ENCODE measurements at places on chromosomes 7 and 10.

- DNase-seq: no peak
Measured at GRCh38 chr7:112985377-112985987, 101.1 kb downstream of the GPR85 start.

- DNase-seq: no peak
Measured at GRCh38 chr7:23380961-23381360, 81.8 kb downstream of the MALSU1 start.

GRCh38 chr10:99859585-99859984 is 77.1 kb downstream of the ABCC2 start:
- no peak for DNase-seq

DNA sequence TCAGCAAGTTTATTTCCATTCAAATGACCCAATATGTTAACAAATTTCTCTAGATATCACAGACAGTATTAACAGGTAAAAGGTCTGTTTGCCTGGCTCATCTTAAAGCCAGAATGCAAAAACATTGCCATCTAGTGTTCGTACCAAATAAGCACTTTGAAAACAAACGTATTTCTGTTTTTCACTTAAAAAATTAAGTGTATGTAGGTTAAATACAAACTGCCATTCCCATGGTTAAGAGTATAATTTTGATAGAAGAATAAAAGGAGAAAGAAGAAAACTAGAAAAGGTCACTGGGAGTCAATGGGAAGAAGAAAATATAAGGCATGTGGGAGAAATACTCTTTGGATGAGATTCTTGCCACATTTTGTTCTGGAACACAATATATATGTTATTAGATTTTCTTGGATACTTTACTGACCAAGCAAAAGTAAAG is 51.0 kb downstream of the ORC5 start:
- DNase-seq: no peak

DNA sequence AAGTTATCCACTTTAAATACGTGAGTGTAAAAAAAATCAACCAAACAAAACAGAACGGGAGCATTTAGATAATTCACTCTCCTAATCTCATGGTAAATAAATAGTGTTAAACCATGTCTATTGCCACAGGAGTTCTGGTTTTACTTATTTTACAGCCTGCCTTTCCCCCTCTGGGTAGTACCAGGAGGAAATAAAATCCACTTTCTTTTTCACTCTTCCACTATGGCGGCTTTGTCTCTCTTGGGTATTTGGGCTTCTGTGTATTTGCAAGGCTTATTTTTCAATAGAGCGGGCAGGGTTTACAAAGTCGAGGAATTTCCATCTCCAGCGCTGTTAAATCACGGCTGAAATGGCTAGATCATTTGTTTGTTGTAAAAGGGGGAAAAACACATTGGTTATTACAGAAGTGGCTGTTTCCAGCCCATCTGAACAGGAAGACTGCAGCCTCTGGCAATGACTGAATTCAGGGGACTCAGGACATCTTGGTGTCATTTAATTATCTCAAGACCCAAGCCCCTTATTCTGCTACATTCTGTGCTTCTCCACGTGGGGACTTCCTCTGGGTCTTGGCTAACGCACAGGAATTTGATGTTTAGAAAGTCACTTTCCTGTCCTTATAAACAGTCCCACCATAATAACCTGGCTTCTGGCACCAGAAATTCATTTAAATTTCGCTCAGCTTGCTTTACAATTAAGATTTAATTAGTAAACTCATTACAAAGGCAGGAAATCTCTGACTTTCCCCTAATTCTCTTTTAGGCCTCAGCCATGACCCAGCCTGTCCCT is 323.9 kb downstream of the GATA3 start:
- DNase-seq: no peak

DNA sequence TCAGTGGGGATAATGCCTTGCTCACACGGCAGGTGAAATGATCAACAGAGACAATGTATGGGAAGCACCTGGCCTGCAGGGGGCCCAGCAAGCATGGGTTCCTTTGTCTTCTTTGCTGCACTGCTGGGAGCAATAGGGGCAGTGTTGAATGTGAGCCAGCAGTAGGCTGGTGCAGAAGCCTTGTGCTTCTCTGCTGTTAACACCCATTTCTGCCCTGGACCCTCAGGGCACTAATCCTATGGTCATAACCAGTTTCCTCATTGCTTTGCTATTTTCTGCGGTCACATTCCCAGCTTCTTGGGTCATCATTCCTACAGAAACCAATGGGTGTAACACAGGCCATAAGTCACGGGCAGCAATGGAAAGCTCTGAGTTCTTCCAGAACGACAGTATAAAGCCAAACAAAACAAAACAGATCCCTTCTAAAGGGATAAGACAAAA is 10.9 kb upstream of the LGI1 start:
- DNase-seq: no peak

DNA sequence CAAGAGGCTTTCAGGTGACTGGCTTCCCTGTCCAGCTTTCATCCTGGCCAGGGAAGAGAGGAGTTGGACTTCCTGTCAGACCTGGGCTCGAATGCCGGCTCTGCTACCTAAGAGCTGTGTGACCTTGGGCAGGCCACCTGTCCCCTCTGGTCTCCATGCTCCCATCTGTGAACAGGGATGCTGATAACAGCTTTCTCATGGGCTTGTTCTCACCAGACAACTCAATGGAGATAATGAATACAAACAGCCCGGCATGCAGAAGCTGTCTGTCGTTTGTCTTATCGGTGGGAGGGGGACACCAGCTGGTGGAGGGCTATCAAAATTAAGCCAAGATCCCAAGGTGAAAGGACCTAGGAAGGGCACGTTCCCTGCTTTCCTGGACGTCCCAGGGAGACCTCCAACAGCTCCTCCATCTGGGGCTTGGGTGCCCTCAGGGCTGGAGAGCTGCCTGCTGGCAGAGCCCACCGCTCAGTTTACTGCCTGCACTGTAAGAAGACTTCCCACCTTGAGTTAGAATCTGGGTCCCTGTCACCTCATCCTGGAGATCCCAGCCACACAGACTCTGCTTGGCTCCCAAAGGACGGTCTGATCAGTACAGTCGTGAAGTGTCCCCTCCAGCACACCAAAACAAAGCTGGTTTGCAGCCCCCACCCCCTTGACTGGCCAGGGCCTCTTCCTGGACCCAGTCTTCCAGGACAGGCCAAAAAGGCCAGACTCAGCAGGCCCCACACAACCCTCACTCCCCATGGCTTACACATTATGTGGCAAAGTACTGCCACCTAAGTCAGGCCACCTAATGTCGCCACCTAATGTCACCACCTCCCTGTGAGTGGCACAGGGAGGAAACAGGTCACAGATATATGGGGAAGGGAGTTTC is 40.9 kb downstream of the PPIF start:
- peak; percentile 42 for DNase-seq

- no peak for DNase-seq
Measured at GRCh38 chr10:77909021-77909748, 17.4 kb downstream of the DLG5 start.

DNA sequence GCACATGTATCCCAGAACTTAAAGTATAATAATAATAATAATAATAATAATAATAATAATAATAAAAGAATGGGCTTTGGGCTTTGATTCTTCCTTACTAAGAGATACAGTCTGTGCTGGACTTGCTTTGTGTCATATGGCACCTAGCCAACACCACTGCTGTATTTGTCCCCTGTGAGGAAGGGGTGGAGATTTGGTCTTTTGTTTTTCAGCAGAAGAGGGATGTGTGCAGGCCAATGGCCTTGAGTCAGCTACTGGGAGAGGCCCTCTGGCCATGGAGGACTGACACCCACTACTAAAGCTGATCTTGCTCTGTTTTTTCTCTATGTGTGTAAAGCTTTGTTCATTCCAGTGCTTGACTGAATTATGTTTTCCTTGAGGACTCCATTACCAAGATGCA is 573.0 kb upstream of the PCDH15 start:
- DNase-seq: no peak

DNA sequence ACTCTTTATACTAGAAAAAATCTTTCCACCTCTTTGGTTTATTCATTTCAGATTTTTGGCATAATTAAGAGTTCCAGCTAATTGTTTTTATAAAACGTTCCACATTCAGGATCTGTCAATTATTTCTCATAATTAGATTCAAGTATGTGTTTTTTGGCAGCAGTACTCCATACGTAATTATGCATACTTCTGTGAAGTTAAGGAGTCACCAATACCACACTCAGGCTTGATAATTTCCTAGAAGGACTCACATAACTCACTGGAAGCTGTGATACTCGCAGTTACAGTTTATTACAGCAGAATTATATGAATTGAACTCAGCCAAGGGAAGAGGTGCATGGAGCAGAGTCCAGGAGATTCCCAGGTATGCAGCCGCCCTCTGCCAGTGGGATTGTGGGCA is 290.5 kb upstream of the AKR1E2 start:
- DNase-seq: no peak

DNA sequence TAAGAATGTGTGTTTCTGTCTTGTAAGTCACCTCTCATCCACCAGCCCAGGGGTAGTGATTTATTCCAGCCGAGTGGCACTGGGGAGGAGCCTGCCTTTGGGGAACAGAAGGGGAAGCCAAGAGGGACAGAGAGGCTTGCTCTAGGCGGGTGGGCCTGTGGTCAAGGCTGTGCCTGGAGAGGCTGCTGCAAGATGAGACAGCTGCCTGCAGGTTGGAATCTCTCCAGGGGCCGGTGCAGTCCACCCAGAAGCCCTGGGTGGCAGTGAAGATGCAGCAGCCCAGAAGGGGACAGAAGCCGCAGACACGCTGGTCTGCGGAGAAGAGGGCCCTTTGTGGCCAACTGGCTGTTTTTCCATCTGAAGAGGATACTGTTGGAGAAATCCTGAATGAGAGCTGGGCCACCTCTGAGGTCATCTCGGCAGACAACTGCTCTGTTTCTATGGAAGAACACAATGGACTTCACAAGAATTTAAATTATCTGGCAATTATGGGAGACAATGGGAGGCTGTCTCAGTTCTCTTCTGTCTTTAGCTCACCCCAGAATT is 175.7 kb downstream of the GFRA1 start:
- peak; percentile 49 for DNase-seq

DNA sequence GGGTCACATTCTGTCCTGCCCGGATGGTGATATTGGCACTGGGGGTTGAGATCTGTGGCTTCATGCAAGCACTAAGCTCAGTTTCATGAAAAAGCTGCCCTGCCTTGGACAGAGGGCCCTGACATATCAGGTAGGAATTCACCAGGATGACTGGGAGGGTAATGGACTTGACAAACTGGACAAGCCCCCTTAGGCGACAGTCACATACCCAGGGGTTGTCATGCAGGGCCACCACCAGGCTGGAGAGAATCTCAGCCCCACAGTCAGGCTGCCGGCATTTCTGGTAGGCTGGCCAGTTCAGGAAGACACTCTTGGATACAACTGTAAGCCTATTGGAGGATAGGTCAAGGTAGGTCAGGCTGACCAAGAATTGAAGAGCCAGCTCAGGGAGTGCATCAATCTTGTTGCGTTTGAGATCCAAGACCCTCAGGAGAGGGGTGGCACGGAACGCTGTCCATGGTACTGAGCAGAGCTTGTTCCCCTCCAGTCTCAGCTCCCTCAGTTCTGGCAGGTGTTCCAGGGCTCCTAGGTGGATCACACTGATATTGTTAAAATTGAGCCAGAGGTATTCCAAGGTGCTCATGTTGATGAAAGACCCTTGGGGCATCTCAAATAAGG is 824 bp downstream of the LRIT2 start:
- DNase-seq: no peak

- DNase-seq: no peak
Measured at GRCh38 chr10:21257919-21258318, 267.6 kb downstream of the SKIDA1 start.

DNA sequence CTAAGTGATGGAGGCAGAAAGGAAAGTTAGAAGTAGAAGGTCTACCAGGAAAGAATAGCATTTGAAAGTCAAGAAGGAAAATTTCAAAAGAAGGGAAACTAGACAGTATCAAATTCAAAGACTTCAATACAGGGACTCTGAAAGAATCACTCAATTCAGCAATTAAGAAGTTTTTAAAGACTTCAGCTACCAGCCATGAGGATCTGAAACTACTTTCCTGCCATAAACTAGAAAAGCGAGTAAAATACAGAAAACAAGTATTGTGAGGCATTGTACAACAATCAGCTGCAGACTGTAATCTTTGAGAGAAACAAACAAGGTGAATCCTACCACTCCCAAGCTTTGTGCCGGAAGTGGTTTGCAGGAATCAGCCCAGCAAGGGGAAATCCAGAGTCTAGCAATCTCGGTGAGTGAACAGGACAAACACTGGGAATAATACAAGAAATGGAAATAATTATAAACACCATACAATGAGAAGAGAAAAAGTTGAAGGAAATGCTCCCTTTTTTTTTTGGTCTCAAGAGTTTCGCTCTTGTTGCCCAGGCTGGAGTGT is 62.4 kb downstream of the ARHGAP12 start:
- no peak for DNase-seq

- DNase-seq: peak; percentile 43
Measured at GRCh38 chr10:87861566-87861952, 1.8 kb downstream of the KLLN start.

DNA sequence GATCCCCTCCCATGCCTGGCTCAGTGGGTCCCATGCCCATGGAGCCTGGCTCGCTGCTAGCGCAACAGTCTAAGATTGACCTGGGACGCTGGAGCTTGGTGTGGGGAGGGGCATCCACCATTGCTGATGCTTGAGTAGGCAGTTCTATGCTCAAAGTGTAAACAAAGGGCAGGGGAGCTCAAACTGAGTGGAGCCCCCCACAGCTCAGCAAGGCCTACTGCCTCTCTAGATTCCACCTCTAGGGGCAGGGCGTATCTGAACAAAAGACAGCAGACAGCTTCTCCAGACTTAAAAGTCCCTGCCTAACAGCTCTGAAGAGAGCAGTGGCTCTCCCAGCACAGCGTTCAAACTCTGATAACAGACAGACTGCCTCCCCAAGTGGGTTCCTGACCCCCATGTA is 31.2 kb upstream of the FFAR4 start:
- DNase-seq: no peak

DNA sequence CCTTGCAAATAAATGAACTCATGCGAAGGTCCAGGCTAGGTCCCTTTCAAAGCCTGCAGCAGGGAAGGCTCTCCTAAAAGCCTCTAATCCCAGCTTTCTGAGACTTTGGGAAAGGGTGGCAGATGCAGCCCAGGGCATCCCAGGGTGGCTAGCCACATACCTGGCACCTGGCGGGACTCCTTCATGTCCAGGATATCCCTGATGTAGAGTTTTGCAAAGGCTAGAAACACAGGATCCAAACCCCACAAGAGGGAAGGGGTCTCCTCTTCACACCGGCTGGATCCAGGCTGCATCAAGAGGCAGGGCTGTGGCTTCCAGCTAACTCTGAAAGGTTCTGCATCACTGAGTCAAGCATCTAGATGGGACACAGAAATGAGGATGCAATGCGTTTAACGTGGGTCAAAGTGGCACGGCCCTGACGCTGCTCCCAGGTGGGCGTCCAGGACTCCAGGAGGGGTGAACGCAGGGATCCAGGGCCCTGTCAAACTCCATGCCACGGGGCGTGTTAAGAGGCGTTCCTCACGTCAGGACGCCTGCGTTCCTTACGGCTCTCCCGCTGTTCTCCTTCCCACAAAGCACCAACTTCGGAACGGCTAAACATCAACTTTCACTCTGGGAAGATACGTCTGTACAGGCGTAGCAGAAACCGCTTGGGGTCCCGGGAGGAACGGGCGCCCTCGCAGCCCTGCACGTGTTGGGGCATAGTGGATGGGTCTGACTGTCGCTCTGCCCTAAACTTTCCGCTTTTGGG is 507 bp downstream of the STN1 start:
- peak; percentile 73 for DNase-seq

Measured in head of caudate nucleus (tissue), 42 donors.